Activated CD4-positive, alpha-beta memory T cell treated with anti-CD3 and anti-CD28 coated beads for 36 hours (primary cell): ENCODE measurements at places on chromosomes 12 and 14.
A peak's percentile ranks its signal among the peaks of the same experiment; 100 is the strongest.

DNA sequence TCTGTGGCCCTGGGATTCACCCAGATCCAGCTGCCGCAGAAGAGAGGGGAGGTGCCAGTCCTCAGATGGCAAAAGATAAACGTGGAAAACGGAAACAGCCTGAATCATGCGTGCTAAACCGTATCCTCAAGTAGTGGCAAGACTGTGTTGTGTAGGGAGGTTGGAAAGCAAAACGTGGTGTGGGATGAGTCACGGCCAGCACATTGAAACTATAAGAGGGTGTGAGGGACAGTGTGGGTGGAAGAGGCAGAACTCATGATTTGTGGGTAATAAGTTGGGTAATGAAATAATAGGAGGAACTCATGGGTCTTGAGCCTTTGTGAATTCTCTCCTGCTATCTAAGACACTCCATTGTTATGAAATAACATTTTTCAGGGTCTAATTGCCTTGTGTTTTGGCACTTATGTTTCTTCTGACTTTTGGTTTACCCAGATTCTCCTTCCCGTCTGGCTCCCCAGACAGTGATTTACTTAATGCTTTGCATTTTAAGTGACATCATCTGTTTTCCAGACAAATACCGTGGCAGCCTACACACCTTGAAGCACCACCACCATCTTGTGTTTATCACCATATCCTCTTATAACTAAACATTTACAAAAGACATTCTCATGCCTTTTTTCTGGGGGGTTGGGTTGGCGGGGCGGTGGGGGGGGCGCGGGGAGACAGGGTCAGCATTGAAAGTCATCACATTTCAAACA, 62.3 kb upstream of the PTCSC3 start:
- peak; percentile 25 for DNase-seq

- DNase-seq: no peak
These were observed 5.4 kb upstream of the ERO1A start for GRCh38 chr14:52700701-52701172.

DNA sequence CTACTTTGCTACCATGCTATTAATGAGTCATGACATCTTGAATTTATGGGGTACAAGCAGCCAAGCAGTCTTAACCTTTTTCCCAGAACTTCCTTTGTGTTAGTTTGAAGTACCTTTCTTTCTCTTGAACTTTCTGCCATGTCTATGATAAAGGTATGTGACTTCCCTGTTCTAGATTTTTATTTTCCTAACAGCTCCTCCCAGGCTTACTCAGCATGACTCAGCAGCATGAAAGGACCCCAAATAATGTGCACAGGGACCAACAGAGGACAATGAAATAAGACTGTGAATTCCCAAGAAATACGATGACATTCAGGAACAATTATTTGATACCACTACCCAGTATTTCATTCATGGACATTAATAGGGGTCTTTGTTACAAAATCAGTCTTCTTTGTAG, 60.0 kb downstream of the TTC6 start:
- DNase-seq: no peak

GRCh38 chr14:101619484-101619883, 58.2 kb downstream of the DIO3 start:
- no peak for DNase-seq

GRCh38 chr12:48074266-48074665, 31.6 kb downstream of the SENP1 start:
- no peak for DNase-seq

DNA sequence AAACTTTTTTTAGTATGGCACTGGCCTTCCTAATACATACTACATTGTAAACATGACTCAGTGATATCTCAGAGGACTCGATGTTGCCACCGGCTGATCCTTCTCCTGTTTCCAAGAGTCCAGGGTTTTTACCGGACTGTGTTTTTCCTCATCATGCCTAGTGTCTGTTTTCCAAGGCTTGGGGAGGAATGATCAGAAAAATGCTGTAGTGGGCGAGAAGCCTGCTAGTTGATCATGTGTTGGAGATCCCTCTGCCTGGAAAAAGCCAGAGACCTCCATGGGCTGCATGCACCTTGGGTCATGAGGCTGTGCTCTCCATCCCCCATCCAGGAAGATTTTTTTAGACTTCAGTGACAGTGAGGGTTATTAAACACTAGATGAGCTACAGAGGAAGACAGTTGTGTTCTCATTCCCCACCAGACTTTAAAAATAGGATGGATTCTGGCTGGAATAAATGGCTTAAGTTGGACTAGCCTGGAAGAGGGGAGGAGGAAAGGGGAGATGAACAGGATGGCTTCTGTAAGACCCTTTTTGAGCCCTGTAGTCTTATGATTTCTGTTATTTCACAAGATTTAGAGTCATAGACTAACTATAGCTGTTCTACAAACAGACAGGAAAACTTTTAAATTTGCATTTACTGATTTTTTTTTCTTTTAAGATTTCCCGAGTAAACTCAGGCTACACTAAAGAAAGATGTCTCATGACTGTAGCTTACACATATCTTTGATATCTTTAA, 145.7 kb downstream of the SAMD4A start:
- DNase-seq: no peak
